ENCODE measurements at places on chromosomes 3 and 15.
A peak's percentile ranks its signal among the peaks of the same experiment; 100 is the strongest.

DNA sequence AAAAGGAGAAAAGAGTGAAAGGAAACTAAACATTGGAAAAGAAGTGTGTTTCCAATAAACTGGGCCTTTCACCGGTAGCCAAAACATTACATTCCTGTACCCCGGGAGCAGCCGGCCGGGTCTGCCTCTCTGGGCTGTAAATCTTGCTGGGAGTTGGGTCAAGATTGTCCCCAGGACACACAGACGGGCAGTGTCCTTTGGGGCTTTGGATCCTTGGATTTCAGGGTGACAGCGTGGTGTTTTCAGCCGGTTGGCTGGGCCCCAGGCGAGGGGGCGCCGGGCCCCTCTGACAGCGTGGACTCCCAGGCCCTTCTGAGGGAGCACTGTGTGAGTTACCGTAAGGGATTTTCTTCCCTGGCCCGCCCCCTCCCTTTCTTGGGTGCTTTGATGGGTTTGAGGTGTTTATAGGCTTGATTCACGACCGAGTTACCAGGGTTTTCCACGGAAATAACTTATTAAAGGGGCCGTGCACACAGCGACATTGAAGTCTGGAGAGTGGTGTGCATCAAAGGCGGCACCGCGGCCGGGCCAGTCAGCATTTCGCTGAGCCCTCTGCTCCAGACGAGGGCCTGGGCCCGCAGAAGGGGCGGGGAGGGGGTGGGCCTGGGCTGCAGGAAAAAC is 27.4 kb downstream of the SMAD6 start:
- no peak for DNase-seq

DNA sequence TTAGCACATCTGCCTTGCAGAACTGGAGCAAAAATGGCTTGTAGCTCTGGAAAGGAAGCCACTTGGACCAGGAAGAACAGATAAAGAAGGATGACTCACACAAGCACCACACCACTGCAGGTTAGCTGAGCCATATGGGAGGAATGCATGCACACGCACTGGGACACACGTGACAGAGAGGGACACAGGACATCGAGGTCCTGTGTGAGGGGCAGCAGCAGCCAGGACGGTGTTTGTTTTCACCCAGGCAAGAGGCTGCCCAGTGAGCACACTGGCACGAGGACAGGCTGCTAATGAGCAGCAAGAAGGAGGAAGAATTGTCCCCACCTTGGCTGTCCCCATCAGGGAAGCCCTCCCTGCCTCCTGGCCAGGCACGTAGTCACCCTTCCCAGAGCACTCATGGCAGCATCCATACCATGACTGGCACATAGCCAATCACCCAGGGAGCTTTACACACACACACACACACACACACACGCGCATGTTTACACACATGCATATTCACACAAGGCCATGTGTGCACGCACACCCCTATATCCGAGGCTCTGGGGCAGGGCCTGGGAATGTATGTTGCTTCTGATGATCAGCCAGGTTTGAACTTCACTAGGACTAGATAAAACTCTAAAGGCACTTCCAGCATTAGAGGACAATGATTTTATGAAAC is 24.0 kb upstream of the SPTBN5 start:
- peak; percentile 78 for DNase-seq

DNA sequence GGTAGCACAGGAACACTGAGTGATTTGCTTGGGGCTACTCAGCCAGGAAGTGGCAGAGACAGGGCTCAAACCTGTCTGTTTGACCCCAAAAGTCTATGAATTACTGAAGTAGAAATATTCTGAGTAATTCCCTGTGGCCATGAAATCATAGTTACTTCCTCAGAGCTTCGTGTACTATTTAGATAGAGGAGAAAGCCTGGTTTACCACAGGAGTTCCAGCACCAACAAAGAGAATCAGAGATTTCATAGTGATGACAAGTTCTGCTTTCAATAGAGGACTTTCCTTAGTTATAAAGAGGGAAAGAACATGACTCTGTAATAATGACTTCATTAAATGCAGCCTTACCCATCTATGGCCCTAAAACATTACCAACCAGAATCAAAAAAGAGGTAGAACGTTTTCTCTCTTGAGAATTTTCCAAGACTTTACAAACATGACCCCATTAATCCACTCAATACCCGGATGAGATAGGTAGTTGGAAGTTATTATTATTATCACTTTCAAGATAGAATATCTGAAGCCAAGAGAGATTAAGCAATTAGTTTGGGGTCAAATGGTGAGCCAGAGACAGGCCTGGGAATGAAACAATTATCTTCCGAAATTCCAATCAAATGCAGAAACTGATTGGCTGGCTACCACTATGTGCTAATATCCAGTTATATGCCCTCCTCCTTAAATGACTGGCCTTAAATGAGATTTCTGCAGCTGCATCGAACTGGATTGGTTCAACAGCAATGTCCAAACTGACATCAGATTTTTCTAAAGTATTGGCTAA is 13.6 kb upstream of the WNT5A start:
- peak; percentile 93 for DNase-seq

GRCh38 chr15:97156739-97157265 is 803.7 kb upstream of the ARRDC4 start:
- DNase-seq = no peak

DNA sequence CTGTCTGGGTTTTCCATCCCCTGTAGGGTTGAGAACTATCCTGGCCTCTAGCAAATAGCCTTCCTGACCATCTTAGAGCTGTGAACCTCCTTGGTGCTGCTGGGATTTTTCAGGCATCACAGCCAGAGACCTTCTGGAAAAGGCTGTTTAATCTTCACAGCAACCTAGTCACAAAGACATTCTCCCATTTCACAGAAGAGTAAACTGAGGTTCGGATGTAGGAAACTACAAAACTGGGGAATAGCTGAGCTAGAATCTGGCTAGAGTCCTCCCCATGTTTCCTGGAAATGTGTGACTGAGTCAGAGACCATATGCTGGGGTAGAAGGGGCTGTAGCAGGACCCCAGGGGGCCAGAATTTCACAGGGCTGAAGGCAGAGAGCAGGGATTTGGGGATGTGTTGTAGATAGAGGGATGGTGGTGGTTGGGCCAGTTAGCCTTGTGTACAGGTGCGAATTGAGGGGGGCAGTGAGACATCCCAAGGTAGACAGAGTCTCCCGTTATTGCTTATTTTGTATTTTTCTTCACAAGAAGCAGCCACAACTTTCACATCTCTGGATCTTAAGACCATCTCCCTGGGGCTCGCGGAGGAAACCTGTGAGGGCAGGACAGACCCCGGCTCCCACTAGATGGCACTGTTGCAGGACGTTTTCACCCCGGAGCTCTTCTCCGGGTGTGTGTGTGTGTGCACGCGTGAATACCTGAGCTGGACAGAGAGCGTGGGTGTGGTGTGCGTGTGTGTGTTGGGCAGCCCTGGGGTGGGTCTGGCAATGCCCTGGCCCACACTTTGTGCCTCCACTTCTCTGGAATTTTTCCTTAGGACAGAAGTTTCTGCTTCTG is 66.9 kb upstream of the PRR23C start:
- peak; percentile 56 for DNase-seq

DNA sequence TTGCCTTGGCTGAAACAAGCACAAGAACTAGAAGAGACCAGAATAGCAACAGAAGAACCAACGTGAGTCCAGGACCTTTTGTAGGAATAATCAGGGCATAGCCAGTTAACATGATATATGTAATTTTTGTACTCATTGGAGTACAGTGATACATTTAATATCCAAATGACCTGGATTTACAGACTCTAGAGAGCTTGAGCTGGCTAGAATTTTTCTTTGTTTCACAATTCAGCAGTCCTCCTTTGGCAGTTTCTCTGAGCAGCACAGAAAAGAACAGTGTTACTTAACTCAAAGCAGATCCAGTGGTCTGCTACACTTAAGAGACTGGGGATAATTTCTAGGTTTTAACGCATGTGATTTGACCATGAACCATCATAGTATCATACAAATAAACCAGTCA is 245.7 kb downstream of the ADAMTSL3 start:
- DNase-seq = peak; percentile 33

DNA sequence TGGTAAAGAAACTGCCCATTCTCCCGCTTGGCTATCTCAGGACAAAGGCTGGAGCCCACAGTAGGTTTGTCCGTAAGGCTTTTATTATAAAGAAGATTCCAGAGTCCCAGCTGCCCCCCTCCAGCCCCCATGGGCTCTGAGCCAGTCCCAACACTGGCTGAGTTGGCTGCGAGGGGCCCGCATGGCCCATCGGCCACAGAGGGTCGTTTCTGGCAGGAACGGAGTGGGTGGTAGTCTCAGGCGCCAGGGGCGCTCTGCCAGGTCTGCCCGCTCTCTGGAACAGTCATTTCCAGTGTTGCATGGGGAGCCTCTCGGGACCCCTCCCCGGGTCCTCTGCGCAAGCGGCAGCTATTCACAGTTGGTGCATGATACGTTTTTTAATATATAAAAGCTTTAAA is 12.2 kb downstream of the H1-8 start:
- DNase-seq = no peak

DNA sequence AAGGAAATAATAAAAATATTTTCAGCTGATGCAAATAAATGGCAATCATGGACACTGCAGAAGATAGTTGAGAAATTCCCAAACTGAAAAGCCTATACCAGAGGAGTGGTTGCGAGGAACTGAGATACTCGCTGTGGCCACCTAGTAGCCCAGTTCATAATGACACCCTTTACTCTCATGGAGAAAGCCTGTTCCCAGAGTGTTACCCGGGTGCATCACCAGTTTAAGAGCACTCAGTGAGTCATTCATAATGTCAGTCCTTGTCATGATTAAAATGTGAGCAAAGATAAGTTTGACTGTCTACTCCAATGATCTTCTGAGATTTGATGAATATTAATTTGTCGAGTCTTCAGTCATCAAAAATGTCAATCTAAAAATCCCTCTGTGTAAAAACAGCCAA is 138.4 kb upstream of the LRRC3B start:
- no peak for DNase-seq

- peak; percentile 6 for DNase-seq
Measured at GRCh38 chr15:101807345-101807945, 4.1 kb downstream of the OR4F6 start.

- no peak for DNase-seq
Measured at GRCh38 chr3:187706971-187707370, 4.6 kb upstream of the RTP2 start.

- DNase-seq = no peak
Measured at GRCh38 chr3:44434834-44435510, 42.5 kb downstream of the ZNF445 start.

- DNase-seq = no peak
Measured at GRCh38 chr15:63210151-63211091, 21.0 kb downstream of the RAB8B start.

DNA sequence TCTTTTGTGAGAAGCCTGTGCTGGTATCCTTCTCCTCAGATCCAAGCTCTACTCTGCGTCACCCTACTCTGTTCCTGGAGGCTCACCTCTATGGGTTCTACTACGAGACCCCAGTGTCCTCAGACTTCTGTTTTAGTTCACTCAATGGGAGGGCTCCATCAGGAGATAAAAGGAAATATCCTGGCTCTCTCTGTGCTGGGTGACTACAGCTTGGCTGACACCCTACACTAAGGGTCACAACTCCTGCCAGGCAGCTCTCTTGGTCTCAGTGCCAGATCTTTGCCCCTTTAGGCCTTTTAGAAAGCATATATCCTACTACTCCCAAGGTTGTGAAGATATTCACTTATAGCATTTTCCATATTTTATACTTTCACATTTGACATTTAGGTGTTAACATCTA is 46.5 kb downstream of the SPG11 start:
- no peak for DNase-seq

- peak; percentile 48 for DNase-seq
Measured at GRCh38 chr3:106534206-106534605, 665.4 kb upstream of the CBLB start.

DNA sequence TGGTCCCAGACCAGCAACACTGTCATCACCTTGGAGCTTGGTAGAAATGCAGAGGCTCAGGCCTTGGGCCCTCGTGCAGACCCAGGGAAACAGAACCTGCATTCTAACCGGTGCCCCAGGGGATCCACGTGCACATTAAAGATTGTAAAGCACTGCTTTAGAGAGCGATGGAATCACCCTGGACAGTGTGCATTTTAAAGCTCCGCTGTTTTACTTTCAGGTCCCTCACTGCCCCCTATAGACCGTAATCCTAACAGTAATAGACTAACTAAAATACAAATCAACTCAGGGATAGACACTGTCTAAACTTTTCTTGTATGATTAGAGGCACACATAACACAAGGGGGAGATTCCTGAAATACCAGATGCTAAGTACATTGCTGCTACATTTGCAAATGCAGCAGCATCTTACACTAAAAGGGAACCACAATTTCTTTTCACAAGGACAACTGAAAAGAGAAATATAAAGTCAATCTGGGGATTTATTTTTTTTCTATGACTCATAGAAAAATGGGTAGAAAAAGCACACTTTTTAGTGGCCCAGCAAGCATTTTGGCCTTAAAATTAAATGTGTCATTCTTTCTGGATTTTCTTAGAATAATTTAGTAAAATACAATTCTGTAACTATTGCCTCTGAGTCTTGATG is 10.5 kb upstream of the SH3GL3 start:
- peak; percentile 85 for DNase-seq

- no peak for DNase-seq
Measured at GRCh38 chr3:151421938-151422337, 37.4 kb upstream of the P2RY12 start.

- DNase-seq = peak; percentile 52
Measured at GRCh38 chr3:30984855-30985749, 90.6 kb upstream of the GADL1 start.

- no peak for DNase-seq
Measured at GRCh38 chr3:127153506-127153815, 39.5 kb upstream of the PRR23E start.

DNA sequence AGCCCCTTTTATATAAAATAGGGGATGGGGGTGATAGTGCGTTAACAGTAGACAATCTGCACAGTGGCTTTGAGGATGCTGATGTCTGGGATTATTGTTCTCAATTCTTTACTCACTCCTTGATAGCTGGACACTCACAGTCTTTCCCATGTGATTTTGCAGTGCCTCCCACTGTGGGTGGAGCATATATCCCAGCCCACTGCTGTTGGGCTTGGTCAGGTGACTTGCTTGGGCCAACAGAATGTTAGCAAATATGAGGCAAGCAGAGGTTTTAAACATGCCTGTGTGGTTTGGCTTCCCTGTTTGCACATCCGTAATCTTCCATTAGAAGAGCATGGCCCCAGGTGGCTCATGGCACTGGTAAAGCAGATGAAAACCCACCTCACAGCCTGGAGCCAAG is 46.5 kb downstream of the CPA3 start:
- peak; percentile 3 for DNase-seq

Measured in amniotic epithelial cell (primary cell).